ENCODE measurements at places on chromosomes 6 and 20.

GRCh38 chr6:34970488-34970887, 81.4 kb downstream of the ANKS1A start:
- DNase-seq: no peak

DNA sequence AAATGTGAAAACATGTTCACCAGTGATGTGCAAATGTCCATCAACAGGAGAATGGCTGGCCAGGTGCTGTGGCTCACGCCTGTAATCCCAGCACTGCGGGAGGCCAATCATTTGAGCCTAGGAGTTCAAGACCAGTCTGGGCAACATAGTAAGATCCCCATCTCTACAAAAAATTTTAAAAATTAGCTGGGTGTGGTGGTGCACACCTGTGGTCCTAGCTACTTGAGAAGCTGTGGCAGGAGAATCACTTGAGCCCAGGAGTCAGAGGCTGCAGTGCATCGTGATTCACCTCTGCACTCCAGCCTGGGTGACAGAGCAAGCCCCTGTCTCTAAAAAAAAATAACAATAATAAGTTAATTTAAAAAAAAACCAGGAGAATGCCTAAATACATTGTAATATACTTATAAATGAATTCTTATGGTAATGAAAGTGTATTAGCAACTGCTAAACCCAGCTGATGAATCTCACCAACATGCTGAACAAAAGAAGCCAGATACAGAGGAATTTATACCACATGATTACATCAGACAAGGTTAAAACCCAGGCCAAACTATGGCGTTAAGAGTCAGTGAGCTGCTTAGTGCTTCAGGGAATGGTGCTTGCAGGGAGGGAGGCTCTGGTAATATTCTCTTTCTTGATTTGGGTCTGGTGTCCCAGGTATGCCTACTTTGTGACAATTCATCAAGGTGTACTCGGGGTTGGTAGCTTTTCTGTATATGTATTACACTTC, 36.4 kb downstream of the RPP40 start:
- peak; percentile 29 for DNase-seq

GRCh38 chr6:2861060-2861821, 19.6 kb upstream of the SERPINB1 start:
- peak; percentile 77 for DNase-seq

DNA sequence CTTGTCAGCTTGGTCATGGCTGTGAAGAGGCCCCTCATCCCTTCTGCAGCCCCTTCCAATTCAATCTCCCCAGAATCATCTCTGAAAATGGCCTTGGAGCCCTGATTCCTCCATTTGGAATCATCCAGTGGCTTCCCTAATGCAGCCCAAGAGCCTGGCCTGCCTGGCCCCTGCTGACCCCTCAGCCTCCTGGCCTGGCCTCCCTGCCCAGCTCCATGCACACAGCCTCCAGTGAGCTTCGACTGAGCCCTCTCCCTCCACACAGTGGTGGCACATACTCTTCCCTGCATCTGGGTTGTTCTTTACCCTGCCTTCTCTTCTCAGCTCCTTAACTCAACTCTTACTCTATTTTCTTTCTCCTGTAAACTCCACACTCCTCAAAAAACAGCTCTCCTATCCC, 120.9 kb downstream of the ANKRD60 start:
- DNase-seq: peak; percentile 79

- no peak for DNase-seq
These were observed 1.8 kb downstream of the RIPOR2 start for GRCh38 chr6:24933868-24934401.

Measured in esophagus muscularis mucosa (tissue), 4 donors.